ENCODE measurements at places on chromosomes 12 and 14.
A peak's percentile ranks its signal among the peaks of the same experiment; 100 is the strongest.

DNA sequence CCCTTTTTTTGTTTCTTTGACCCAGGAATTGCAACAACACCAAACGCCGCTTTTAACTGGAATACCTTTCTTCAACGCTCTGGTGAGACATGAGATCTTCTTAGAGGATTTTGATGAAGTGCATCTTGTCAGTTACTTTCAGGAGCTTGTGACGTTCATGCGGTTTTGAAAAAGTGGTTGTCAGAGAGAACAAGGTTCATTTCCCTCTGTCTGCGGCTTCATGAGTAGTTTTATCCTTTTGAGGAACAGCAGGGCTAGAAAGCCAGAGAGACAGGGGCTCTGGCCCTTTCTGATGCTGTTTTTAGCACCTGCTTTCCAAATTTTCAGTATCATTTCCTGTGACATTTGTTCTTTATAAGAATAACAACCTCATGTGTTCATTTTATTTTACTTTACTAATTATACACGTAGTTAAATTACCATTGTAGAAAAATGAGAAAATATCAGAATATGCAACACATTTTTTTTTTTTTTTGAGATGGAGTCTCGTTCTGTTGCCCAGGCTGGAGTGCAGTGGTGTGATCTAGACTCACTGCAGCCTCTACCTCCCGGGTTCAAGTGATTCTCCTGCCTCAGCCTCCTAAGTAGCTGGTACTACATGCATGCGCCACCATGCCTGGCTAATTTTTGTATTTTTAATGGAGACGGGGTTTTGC lies 61.8 kb downstream of the GLT1D1 start:
- DNase-seq = peak; percentile 60

- DNase-seq = no peak
These were observed 82.8 kb upstream of the MDM1 start for GRCh38 chr12:68414988-68415387.

- DNase-seq = no peak
These were observed 12.8 kb downstream of the LRCOL1 start for GRCh38 chr12:132597333-132598316.

GRCh38 chr14:20438664-20439063 lies 2.7 kb upstream of the KLHL33 start:
- DNase-seq = no peak

DNA sequence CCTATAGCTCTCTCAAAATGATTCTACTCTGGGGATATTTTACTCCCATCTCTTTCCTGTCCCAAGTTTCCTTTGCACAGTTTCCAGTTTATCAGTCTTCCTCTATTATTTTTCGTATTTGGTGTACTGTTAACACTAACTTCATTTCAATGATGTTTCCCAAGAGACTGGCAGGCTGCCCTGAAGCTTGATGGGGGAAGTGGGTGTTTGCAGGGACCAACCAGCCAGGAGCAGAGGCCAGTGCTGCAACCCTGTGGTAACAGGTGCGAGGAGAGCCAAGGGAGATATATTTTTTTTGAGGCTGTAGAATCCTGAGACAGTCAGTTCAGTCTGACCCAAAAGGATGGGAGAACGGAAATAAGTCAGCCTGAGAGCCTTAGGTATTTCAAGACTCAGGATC lies 11.8 kb upstream of the CEBPE start:
- DNase-seq = no peak

GRCh38 chr14:32702562-32702961 lies 236.1 kb upstream of the NPAS3 start:
- DNase-seq = no peak

GRCh38 chr12:98828802-98829600 lies 183.9 kb downstream of the APAF1 start:
- no peak for DNase-seq

DNA sequence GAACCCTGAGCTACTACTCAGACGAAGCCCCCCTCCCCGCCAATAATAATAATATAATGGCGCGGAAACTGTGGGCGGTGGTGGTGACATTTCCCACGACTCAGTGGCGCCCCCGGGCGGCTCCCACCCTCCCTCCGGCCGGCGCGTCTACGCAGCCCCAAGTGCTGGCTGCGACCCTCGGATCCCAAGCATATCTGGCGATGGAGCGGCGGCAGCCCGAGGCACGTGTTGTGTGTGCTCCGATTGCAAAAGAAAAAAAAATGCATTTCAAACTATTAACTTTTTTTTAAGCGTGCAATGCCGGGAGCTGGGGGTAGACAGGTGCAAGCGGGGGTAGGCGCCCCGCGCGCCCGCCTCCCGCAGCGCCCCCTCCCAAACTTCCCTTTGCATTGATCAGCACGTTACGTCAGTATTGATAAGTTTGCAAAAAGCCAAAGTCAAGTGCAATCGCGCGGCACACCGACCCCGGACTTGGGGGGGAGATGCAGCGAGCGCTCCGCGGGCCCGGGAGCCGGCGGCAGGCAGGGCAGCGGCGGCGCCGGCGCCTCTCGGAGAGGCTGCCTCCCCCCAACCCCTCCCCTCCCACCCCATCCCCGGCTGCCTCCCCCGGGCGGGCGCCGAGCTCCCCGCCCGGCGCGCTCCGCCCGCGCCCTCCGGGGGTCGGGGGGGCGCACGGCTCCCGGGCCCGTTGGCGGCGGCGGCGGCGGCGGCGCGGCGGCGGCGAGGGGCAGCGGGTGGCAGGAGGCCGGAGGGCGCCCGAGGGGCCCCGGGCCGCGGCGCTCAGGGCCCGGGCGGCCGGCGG lies 113.1 kb upstream of the MYL2 start:
- DNase-seq = no peak

GRCh38 chr14:63487724-63488123 lies 55.5 kb downstream of the PPP2R5E start:
- DNase-seq = no peak

DNA sequence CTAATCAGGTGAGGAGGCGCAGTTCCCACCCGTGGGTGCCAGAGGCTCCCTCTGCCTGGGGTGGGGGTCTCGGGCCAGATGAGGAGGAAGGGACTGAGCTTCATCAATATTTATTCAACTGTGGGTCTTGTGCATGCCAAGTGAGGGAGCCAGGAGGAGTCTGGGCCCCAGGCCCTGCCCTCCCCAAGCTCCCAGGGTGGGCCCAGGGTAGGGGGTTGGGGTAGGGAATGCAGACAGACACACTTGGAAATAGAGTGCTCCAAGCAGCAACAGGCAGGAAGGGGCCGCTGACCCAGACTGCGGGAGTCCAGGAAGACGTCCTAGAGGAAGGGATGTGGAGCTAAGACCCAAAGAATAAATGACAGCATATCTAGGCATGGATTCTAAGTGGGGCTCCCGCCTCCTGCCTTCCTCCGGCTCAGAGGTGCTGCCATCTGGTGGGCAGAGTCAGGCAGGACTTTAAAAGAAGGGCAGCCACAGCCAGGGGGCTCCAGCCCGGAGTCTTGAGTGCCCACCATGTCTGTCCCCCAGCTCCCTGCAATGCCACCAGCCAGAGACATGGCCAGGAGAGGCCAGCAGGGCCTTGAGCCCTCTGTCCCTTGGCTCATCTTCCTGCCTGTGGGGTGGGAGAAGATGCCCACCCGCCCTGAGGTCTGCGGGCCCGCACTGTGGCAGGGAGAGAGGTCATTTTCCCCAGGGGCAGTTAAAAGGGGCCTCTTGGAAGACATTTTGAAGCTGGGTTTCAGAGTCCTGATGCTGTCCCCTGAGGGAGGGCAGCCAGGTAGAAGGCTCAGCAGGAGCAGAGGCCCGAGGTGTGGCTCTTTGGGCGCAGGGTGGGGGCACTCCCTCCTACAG lies 70.1 kb downstream of the PHETA1 start:
- peak; percentile 54 for DNase-seq

DNA sequence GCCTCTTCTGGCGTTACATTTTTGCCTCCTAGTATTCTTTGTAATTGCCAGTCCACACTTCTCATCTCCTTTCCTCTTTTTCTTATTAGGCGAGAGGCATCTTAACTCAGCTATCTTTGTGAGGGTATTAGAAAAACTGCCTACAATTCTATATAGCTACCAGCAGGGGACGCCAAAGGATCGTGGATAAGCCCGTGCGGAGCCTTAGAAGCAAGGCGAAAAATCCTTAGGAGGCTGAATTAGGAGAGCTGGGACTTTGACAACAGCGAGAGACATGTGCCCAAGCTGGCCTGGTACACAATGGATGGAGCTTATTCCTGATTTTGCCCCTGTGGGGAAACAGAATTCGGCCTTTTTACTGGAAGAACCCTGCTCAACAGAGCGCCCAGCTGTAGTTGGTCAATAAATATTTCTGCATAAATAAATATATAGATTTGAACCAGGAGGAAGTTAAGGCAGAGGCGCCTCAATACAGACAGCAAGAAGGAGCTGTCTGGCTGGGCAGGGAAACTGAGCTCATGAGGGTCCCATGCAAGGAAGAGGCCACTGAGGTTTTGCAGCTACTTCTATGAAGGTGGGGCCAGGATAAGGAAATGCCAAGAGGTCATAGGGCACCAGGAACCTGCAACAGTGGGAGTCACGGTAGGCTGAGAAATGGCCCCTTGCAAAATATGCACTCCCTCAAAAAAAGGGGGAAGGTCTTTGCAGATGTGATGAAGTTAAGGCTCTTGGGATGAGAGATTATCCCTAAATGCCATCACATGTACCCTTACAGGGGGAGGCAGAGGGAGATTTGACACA lies 14.6 kb upstream of the RBM19 start:
- DNase-seq = peak; percentile 33

- DNase-seq = peak; percentile 78
These were observed 25.2 kb downstream of the KRT8 start for GRCh38 chr12:52879394-52880351.

DNA sequence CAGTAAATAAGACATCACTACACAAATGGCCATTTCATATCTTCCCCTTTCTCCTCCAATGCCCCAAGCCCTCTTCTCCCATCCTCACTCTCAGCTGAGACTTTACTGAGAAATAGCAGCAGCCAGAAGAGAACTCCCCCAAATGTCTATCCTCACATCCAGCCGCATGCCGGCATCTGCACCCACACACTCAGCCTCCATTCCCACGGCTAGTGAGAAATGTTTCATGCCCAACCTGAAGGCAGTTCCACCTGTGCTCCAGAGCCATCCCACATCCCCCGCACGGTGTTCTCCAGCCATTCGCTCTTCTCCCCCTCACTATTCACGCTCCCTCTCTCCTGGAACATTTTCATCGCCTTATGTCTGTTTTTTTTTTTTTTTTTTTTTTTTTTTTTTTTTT lies 208.7 kb upstream of the DIO3 start:
- DNase-seq = no peak

DNA sequence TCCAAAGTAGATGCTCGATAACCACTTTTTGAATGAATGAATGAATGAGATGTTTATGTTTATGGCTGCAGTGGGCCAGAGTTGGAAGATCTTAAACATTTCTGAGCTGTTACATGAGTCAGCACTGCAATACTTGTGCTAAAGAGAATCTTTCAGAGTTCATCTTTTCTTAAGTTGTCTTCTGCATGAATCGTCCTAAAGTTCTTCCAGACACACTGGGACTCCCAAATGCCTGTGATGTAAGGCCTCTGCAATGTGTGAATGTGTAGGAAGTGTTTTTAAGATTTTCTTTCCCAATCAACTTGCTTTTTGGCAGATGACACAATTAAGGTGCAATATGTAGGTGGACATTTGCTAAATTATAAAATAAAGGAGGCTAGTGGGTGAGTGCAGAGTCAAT lies 50.3 kb upstream of the TRIM9 start:
- DNase-seq = no peak

- no peak for DNase-seq
These were observed 2.6 kb upstream of the KLRK1 start for GRCh38 chr12:10392394-10392930.

DNA sequence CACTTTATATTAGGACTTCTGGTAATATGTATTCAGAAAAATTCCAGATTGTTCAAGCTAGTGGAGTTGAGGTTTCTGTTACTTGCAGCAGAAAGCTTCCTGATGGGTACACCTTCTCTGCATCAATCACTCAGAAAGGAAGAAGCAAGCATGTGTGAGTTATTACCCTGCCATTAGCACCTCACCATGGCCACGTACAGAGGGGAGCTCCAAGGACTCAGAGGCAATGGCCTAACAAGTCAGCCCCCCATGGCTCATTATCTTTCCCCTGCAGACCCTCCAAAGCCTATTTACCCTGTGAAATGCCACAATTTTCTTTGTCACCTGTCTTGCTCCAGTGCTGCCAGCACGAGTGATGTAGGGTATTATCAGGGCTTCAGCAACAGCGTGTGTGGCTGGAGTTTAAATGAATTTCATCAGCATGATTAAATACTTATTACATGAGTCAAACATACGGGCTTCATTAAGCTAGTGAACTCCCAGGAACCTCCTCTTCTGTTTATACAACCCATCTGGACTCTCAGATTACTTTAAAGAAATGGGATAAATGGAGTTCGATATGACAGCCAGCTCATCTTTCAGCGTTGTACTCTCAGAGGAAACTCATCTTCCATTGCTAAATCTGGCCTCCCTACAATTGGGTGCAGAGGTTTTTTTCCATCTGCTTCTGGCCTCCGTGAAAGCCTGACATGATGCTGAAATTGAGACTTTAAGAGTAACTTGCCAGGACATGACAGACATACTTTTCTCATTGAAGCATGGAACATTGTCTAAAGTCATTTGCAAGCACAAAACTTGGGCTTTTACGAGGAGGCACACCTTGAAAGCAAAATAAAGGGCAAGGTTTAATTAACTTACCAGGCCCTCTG lies 135.9 kb downstream of the TMEM30B start:
- DNase-seq = no peak

- DNase-seq = no peak
These were observed 878.1 kb downstream of the C12orf50 start for GRCh38 chr12:87150969-87151662.

DNA sequence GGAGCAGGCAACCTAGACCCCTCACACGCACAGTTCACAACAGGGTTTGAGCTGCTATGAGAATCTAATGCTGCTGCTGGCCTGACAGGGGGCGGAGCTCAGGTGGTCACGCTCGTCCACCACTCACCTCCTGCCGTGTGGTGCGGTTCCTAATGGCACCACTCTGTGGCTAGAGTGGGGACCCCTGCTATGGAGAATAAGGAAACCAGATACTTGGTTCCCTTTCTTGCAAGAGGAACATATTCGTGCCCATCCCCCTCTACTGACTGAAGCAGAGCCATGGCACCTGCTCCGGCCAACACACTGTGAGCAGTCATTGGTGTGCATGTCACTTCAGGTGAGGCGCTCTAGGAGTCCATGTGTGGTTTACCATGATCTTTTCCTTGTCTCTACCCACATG lies 30.4 kb upstream of the RIMBP2 start:
- DNase-seq = no peak

DNA sequence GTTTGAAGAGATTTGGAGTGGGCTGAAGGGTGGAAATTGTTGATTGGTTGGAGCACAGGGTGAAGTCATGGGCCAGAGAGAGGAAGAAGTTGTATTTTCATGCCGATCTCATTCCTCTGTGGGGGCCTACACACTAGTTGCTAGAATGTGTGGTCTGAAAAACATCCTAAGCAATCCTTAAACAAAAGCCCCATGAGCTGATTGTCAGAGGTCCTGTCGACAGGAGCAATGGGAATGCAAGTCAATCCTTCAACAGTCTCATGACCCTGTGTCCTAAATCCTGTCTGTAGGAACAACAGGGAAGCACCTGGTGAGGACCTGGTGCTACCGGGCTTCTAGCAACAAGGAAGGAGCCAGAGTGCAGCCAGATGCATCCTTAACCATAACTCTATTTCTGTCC lies 324.0 kb upstream of the TMEM132C start:
- no peak for DNase-seq

GRCh38 chr12:128684352-128684751 lies 139.4 kb downstream of the SLC15A4 start:
- no peak for DNase-seq

All from stimulated activated naive CD8-positive, alpha-beta T cell treated with anti-CD3 and anti-CD28 coated beads, Interleukin-15, amount 100 ng/mL, for 72 hours (primary cell).